ENCODE measurements at places on chromosomes 12 and 14.

- DNase-seq, result no peak
Measured at GRCh38 chr12:30863839-30864238, 62.7 kb upstream of the TSPAN11 start.

GRCh38 chr14:63877550-63877939, 24.7 kb downstream of the SYNE2 start:
- DNase-seq, result no peak

DNA sequence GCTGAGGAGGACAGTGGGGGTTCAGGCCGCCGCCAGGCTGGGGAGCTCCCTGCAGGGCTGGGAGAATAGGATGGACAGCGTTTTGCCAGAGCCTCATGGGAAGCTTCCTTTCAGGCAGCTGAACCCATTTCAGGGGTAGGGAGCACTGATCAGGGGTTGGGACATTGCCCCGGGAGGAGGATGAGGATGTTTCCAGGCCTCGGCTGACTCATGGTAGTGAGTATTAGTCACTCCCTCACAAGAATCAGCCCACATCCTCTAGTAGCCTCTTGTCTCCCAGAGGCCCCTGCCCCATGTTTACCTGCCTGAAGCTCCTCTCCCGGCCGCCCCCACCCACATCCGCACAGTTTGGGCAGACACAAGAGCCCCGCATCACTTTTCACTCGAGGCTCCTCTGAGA, 89.8 kb downstream of the ZFP36L1 start:
- peak; percentile 29 for DNase-seq

DNA sequence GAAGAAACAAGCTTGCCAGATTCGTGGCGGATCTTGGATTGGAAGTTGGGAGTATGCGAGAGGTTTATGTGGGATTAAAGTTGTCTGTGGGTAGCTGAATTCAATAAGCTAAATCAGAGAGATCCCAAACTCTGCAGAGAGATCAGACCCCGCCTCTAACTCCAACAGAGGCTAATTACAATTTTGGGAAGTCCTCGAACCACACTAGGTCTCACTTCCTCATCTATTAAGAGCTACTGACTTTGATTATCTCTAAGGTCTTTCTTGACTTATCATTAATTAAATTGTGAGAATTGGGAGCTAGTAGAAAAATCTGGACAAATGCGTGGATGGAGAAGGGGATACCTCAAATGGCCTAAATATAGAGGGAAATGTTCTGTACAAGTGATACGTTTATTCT, 9.1 kb downstream of the NTF3 start:
- DNase-seq, result no peak

DNA sequence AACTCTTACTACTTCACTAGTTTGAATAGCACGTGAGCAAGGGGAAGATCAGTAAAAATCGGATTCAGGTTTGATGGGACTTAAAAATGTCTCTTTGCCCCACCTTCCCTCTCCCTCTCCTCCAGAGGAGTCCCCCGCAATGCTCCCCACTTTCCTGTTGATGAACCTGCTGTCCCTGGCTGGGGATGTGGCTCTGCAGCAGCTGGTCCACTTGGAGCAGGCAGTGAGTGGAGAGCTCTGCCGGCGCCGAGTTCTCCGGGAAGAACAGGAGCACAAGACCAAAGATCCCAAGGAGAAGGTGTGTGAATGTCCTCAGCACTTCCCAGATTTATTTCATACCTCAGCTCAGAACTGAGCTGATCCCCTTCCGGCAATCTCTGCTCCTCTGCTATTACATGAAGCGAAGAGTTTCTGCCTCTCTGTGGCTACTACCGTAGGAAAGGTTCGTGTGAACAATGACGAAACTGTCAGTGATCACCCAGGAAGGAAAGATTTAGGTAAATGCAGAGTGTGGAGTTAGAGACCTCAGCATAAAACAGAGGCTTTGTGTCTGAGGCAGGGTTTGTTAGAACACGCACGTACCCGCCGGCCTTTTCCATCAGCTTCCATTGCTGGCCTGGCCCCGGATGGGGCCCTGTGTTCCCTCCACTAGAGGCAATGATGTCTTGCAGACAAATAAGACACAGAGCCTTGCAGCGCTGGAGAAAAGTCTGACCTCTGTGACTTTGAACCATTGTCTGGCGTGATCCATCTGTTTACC, 7.4 kb upstream of the GAPDH start:
- DNase-seq, result no peak

- DNase-seq, result no peak
Measured at GRCh38 chr14:56092763-56093162, 25.4 kb upstream of the PELI2 start.

DNA sequence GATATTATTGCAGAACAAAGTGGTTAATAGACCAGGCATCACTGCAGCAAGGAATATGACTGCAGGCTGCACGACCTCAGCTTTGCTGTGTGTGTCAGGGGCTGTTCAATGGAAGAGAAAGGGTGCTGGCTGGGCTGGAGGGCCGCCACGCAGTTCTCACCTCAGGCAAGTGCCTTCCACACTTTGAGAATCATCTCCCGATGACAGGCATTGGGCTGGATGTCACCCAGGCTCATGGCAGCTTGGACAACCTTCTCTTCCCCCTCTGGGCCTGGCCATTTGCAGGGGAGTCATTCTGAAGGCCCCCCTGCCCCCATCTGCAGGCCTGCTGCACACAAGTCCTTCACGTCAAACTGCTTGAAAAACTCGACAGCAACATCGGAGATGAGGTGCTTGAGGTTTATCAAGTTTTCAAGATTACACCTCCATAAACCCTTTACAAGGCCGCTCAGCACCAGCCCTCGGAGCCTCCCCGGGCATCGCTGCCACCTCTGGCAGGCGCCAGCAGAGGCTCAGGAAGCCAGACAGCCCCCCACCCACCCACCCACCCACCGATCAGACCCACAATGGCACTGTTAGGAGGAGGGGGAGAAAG, 165.9 kb upstream of the GSC start:
- no peak for DNase-seq

DNA sequence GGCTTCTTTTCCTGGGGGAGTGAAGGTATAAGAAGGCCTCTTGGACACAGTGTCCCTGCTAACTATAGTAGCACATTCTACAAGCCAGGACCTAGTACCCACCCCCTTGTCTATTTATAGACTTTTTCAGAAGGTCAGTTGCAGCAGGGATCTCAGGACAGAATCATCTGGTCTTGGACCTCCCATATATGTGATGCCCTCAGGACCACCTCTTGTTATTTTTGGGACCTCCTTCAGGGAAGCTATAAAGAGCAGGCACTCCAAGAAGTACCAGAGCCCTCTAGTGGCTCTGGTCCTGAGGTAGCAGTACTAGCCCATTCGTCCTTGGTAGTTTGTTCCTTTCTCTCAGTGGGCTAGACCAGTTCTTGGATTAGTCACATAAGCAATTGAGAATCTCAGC, 4.3 kb downstream of the COQ10A start:
- DNase-seq, result no peak

DNA sequence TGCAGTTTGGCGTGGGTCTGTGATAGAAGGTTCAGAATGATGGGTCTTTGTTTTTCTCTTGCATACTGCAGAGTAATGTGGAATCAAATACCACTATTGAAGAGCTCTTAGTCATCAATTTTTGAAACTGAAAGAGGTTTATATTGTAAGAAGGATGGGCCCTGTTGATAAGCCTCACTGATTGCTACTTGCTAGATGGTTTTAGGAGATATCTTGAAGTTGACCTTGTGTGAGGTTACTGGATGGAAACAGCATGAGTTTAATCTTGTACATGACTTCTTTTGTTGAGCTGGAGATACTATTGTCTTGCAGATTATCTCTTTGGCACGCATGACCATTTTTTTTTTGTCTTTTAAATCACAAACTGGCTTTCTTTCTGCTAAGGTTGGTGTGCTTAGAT, 13.8 kb downstream of the BICD1 start:
- DNase-seq, result no peak

DNA sequence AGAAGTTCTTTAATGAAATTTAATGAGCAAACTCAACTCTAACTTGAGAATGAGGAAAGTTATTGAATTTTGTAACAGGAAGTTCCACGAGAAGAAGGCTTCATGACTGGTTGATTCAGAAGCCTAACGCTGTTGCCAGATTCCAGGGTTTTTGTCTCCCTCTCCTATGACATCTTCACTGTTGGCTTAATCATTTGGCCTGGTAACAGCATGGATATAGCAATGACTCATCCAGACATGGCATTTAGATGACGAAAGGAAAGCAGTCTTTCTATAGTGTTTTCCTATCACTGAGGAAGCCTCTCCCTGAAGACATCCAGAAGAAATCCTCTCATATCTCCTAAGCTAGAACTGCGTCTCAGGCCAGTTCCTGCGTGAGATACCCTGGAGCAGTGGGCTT, 9.4 kb upstream of the KCNA1 start:
- no peak for DNase-seq

- no peak for DNase-seq
Measured at GRCh38 chr12:120688527-120689071, 1.6 kb downstream of the MLEC start.

- no peak for DNase-seq
Measured at GRCh38 chr12:47271800-47272239, 192.1 kb upstream of the AMIGO2 start.

DNA sequence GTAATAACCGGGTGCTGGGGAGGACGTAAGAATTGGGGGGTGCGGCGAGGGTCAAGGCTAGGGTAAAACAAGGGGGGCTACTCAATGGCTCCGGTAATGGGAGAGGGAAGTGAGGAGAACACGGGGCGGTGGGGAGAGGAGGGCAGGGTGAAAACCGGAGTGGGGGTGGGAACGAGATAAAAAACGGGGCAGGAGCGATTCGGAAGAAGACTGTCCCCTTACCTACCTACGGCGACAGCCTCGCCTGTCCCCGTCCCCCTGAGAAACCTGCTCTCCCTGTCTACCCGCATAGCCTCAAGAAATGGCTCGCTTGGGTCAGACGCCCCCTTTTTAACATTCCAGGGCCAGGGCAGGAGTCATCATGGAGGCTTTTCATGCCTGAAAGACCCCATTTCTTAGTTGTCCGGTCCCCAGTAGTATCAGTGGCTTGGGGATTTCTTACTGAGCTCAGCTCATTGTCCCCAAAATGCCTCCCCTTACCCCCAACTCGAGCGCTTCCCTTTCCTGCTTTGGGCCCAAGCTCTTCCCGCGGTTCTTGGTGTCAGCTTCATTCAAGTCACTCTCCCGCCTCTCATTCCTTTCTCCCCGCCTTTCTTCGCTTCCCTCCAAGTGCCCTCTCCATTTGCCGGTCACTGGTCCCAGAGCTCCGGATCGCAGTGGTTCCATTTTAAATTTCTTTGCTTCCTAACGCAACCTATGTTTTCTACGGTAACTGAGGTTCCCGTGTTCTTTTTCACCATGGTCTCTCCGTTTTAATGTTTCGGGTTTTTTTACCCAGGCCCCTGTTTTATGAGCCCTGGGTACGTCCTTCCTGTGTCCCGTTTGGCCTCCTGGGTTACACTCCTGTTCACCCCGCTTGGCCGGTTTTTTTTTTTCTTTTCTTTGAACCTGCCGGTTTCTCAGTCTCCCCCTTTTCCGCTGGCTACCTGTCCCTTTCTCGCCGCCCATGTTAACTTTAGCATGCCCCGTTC, 1.2 kb upstream of the WSB2 start:
- DNase-seq, result peak; percentile 23

GRCh38 chr12:1993871-1994371, 10.3 kb downstream of the DCP1B start:
- peak; percentile 11 for DNase-seq
